Activated CD4-positive, alpha-beta T cell treated with anti-CD3 and anti-CD28 coated beads, Interleukin-2, amount 50 U/mL, for 4 hours (primary cell): ENCODE measurements at places on chromosomes 1 and 21.

- no peak for DNase-seq
Measured at GRCh38 chr1:95309031-95309471, 75.0 kb downstream of the RWDD3 start.

- no peak for DNase-seq
Measured at GRCh38 chr1:21491488-21492355, 17.5 kb upstream of the ALPL start.

- no peak for DNase-seq
Measured at GRCh38 chr1:173827611-173828010, 2.9 kb upstream of the CENPL start.

- no peak for DNase-seq
Measured at GRCh38 chr21:33355996-33356395, 31.2 kb downstream of the IFNAR1 start.

- no peak for DNase-seq
Measured at GRCh38 chr1:233060461-233060994, 110.1 kb downstream of the NTPCR start.

- no peak for DNase-seq
Measured at GRCh38 chr21:38821959-38822682, 16.4 kb downstream of the ETS2 start.

GRCh38 chr1:89873288-89873687 lies 52.5 kb downstream of the LRRC8D start:
- DNase-seq, result no peak

DNA sequence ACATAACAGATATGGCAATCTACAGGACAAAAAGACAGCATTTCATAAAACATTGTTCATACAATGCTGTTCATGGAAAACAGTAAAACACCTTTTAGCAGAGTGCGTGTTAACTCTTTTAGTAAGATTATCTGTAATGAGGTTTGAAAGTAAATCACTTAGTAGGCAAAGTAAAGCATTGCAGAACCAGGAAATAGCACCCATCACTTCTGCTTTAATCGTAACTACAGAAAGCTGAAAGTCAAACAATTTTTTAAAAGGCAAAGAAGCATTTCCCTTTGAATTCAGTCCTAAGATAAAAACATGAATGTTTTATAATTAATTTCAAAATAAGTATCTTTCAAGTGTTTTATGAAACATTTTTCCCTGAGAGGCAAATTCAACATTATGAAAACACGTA lies 63.3 kb upstream of the RNF11 start:
- DNase-seq, result no peak

DNA sequence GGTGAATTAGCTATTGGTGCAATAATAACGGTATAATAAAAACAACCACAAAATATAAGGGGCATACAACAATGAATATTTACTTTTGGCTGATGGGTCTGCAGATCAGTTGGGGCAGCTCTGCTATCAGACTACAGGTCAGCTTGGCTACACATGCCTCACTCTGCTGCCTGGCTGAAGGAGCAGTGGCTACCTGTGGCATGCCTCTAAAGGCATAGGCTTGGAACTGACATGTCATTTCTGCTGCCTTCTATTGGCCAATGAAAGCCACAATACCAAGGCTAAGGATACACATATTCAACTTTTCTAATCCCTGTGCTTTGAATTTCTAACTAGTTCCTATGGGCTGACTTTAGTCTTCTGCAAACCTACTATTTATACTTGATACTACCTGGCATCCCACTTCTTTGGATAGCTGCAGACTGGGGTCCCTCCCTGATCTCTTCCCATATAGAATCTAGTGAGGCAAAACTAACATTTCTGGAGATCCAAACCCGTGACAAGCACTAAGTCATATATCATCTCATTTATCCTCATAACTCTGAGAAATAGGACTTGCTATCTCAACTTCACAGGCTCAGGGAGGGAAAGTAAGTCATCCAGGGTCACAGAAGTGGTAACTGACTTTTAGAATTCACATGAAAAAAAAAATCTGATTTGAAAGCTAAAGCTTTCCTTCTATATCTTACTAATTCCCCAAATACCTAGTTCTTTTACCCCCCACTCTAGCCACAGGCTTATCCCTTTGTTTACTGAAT lies 19.2 kb upstream of the SYDE2 start:
- no peak for DNase-seq

DNA sequence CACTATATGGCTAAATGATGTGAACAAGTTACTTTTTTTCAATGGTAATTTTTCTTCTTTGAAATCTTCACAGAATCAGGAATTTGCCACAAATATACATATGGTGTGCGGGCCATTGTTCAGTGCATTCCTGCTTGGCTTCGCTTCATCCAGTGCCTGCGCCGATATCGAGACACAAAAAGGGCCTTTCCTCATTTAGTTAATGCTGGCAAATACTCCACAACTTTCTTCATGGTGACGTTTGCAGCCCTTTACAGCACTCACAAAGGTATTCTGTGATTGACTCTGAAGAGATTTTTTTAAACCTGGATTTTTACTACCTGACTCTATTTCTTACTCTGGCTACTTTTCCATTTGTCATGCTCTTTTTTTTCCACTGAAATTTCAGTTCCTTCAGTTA lies 76.2 kb upstream of the KIAA1614 start:
- no peak for DNase-seq

DNA sequence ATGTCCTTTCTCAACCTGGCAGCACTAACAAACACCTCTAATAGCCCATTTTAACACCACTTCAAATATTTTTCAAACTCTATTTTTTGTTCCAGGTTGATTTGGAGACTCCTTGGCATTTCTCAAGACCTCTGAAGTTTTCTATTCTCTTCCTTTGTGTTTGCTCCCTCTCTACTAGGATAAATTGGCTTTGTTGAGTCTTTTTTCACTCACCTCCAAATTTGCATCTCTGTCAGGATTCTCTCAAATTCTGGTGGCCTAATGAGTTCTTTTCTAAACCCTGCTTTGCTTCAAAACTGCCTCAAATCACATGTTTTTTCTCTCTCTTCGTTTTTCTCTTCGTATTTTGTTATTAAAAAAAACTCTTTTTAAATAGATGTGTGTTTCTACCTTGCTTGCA lies 582.2 kb upstream of the ADGRL4 start:
- DNase-seq, result no peak

GRCh38 chr1:117541003-117541402 lies 64.8 kb upstream of the TENT5C start:
- DNase-seq, result no peak

DNA sequence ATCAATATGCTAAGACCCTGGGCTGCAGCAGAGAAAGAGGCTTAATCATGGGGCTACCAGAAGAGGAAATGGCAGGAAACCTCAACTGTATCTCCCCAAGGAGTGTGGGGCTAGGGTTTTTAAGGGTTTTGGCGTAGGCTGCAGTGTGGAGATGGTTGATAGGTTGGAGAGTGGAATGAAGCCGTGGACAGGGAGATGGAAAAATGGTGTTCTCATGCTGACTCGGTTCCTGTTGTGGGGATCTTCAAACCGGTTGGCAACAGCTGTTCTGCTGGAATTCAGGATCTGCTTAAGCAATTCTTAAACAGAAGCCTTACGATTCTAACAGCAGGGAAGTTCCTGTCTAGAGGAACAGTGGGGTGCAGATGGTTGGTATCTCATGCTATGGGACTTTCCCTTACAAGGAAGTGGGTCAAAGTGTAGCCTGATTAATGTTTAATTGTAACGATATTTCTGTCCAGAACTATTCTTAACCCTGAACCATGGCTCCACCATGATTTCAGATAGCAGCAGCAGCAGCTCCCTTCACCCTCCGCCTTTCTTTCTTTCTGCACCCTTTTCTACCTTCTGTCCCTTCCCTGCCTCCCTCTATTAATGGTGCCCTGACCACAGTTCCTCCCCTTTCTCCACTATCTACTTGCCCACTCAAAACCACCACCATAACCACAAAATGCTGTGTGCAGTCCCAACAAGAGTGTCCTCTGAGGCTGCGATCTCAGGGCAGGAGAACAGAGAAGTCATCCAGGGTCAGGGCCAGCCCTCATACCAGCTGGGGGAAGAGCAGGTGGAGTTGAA lies 30.8 kb downstream of the RSPH1 start:
- DNase-seq, result no peak

- no peak for DNase-seq
Measured at GRCh38 chr1:8448911-8449661, 131.2 kb downstream of the SLC45A1 start.

- DNase-seq, result no peak
Measured at GRCh38 chr1:204962742-204963632, 80.0 kb upstream of the CNTN2 start.

GRCh38 chr1:74731399-74732052 lies 1.3 kb downstream of the CRYZ start:
- no peak for DNase-seq

DNA sequence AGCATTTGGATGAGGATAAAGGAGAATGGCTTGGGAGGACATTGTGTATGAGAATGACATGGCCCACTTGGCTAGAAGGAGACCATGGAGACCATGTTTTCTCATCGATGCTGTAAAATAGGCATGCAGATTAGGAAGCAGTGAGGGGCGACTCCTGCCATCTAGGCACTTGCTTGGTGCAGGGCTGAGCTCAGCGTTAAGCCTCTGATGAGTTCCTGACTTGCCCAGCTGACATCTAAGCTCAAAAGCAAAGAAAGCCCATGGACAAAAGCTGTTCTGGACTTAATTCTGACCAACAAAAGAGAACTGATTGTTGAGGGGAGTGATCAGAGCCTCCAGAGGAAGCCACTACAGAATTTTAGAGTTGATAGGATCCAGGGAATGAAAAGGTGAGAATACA lies 74.5 kb downstream of the LRRN2 start:
- no peak for DNase-seq

- DNase-seq, result peak; percentile 34
Measured at GRCh38 chr1:92858564-92859399, 26.9 kb downstream of the RPL5 start.

- no peak for DNase-seq
Measured at GRCh38 chr1:198519639-198520501, 20.6 kb downstream of the ATP6V1G3 start.

- no peak for DNase-seq
Measured at GRCh38 chr1:87887100-87887499, 558.4 kb downstream of the LMO4 start.
